ENCODE measurements at places on chromosomes 11 and 22. TPM values are rescaled to one million over a fixed set of nuclear protein-coding genes. Genes with fewer than 3 reads are reported as not detected.

DNA sequence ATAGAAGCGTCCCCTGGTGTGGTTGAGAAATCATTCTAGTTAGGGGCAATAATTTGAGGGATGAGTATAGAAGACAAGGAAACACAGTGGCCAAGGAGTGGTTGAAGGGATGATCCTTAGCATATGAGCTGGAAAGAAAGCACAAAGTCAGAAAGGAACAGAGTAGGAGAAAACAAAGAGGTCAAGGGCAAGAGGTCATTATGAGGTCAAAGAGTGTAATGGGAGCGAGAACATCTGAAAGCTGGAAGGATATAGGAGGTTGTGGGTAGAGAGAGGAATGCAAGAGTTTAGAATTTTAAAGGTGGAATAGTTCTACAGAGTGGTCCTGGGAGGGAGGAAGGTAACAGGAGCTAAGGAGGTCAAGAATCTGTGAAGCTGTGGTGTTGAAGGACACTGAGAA lies 2.0 kb downstream of the DCHS1 start:
- H3K27ac ChIP-seq, result peak overlapping the region; percentile 21
- no peak overlapping the region for H3K4me3 ChIP-seq
- peaks cover 48% of the 10 kb centered on the region for H3K4me1 ChIP-seq

- H3K27me3 ChIP-seq, result no peaks in the 10 kb centered on the region
- no peak for DNase-seq
- no peaks in the 10 kb centered on the region for H3K4me1 ChIP-seq
- H3K4me3 ChIP-seq, result no peak overlapping the region
These were observed 32.5 kb downstream of the SYN3 start for GRCh38 chr22:33025675-33026074.

DNA sequence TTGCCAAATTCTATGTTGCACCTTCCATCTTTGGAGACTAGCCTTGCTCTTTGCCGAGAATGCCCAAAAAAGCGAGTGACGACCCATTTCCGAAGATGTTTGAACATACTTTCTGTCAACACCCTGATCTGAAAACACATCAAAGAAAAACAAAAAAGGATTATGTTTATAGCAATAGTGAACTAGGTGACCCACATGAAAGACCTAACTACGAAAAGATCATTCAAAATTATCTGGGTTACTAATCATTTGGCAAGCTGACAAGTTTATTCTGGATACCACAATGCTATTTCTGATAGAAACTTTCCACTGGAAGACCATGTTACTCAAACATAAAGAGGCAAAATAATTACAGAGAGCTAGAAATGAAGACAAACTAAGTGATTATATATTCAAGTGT lies 27.0 kb downstream of the KCNJ1 start:
- H3K36me3 ChIP-seq, result no peaks in the 10 kb centered on the region
- peaks cover 16% of the 10 kb centered on the region for H3K4me1 ChIP-seq
- no peaks in the 10 kb centered on the region for H3K27me3 ChIP-seq
- no peak overlapping the region for H3K27ac ChIP-seq
- DNase-seq, result no peak

DNA sequence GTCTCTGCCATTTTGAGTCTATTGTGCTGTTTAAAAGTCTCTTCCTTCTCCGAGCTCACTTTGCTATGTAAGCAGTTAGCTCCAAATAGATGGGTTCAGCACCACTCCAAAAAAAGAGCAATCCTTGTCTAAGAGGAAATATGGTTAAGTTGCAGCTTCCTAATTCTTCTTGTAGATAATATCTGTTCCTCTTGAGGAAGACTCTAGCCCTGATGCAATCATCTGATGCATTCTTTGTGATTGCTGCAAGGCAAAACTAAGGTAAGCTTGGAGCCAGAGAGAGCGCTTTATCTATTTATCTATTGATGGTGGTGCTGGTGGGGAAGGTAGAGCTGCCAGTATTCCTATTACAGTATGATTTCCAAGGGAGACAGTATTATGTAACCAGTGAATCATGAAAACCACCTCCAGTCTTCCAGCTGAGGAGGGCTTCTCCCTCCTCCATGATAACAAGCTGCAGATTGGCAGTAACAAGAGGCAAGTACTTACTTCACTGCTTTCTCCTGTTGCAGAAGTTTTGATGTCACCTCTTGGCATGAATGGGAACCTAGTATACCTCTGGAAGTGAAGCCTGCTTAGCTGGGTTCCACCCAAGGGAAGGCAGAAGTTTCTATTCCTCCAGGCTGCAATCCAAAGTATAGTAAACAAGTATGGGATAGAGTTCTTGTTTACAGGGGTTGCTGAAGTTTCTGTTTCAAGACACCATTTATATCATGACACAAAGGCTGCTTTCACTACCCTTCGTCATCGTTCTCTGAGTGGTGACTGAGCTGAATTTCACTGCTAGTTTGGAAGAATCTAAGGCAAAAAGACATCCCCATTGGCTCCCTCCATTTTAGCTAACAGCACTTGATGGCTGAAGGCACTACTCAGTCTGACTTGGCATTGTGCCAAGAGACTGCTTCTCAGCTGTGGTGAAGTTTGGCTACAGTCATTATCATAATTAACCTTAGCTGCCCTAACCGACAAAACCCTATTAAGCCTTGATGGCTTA lies 49.7 kb downstream of the FDX1 start:
- H3K27ac ChIP-seq, result no peak overlapping the region
- DNase-seq, result no peak
- H3K4me1 ChIP-seq, result no peaks in the 10 kb centered on the region
- no peaks in the 10 kb centered on the region for H3K27me3 ChIP-seq
- H3K4me3 ChIP-seq, result no peak overlapping the region
- no peaks in the 10 kb centered on the region for H3K36me3 ChIP-seq

DNA sequence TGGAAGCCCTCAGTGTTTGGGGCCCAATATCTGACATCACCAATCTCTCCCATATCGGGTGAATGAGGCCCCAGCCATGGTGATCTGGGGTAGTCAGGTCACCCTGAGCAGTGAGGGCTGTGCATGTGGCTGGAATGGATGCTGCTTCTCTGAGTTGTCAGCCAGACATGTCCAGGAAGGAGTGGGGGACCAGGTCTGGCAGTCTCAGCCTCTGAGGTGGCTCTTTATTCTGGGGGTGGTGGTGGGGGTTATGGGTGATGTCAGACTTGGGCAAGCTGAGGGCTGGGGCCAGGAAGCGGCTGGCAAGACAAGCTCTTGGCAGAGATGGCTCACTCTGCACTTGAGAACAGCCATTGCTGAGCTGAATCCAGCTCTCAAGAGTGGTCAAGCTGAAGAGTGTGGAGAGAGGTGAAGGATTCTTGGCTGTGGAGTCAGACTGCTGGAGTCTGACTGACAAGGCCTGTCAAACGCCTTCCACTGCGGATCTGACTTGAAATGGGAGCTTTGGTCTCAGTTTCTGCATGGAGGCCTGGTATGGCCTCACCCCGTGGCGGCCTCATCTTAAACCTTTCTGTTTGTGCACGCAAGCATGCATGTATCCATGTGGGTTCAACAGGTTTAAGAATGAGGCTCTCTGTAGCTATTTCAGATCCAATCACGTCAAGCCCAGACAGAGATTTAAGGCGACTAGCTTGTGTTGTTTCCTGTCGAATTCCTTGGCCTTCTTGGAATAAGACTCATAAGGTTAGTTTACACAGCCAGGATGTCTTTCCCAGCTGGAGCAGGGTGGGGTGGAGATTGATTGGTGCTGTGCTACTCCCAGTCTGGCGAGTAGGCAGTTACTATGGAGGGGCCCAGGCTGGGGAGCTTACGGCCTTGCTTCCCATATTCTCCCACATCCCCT lies 83.9 kb upstream of the TIMP3 start:
- H3K27ac ChIP-seq, result no peak overlapping the region
- no peak overlapping the region for H3K4me3 ChIP-seq
- H3K36me3 ChIP-seq, result no peaks in the 10 kb centered on the region
- no peaks in the 10 kb centered on the region for H3K4me1 ChIP-seq
- DNase-seq, result no peak

- peaks cover 4% of the 10 kb centered on the region for H3K4me1 ChIP-seq
- H3K27me3 ChIP-seq, result no peaks in the 10 kb centered on the region
- no peaks in the 10 kb centered on the region for H3K36me3 ChIP-seq
- no peak overlapping the region for H3K27ac ChIP-seq
These were observed 38.7 kb upstream of the CDON start for GRCh38 chr11:126101251-126101929.

DNA sequence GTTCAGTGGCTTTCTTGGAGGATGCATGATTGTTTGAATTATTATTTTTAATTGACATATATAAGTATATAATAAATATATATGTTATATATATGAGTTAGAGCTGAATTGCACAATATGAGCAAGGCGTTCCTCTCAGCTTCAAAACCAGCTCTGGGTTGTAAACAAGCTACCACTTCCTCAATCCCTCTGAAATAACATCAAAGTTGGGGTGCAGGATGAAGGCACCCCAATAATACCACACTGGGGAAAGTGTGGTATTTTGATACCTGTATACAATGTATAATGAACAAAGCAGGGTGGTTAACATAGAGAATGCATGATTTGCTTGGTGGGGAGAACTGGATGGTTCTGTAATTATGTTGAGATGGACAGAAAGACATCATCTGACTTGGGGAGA lies 1.7 kb upstream of the SORL1 start:
- H3K27ac ChIP-seq, result no peak overlapping the region
- DNase-seq, result no peak
- H3K4me3 ChIP-seq, result no peak overlapping the region
- H3K36me3 ChIP-seq, result no peaks in the 10 kb centered on the region

Gene ACCSL
- not detected for total RNA-seq

Gene NRIP3
- 5.3 TPM for total RNA-seq

Gene PACSIN3
- 44.4 TPM for total RNA-seq

Gene SLC22A8
- total RNA-seq, result not detected

Gene CENPM
- total RNA-seq, result not detected

Measured in thoracic aorta (tissue), 2 donors.